ENCODE measurements at places on chromosomes 6 and 20. TPM values are rescaled to one million over a fixed set of nuclear protein-coding genes. Genes with fewer than 3 reads are reported as not detected.
A peak's percentile ranks its signal among the peaks of the same experiment; 100 is the strongest.

DNA sequence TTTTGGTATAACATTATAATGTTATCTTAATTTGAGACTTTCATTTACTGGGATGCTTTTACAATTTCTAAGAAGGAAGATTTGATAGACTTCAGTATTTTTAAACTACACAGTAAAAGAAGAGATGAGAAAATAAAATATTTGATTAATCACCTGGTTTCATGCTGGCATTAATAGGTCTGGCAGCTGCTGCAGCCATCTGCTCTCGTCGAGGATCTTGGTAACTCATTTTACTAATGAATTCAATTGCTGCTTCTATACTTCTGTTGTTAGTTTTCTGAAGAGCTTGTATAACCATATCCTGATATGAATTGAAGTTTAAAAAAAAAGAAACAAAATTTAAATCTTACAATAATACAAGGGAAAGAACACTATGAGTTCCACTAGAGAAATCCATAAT is 23.0 kb downstream of the LATS1 start:
- no peak overlapping the region for H3K27ac ChIP-seq
- no peak overlapping the region for H3K4me3 ChIP-seq
- H3K27me3 ChIP-seq = no peaks in the 10 kb centered on the region

Gene CALHM5
- total RNA-seq = not detected

- no peak for DNase-seq
- H3K4me1 ChIP-seq = no peaks in the 10 kb centered on the region
- no peak overlapping the region for H3K4me3 ChIP-seq
- no peak overlapping the region for H3K27ac ChIP-seq
- H3K36me3 ChIP-seq = no peaks in the 10 kb centered on the region
Measured at GRCh38 chr20:23091721-23092383, 5.7 kb upstream of the CD93 start.

Gene AVP
- not detected for total RNA-seq

DNA sequence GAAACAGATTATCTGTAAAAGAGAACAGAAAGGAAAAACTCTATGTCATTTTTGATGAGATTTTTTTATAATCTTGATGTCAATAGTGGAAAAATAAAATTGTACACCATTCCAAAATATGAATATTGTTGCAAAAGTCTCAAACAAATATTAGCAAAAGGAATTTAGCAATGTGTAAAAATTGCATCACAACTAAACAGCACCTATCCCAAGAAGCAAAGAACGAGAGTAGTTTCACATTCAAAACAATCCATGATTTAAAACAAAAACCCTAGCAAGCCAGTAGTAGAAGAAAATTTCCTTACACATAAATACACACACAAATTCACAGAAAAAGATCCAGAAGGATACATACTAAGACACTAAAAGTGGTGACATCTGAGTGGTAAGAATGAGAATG is 38.4 kb downstream of the LCA5 start:
- no peaks in the 10 kb centered on the region for H3K36me3 ChIP-seq
- no peaks in the 10 kb centered on the region for H3K27me3 ChIP-seq
- no peak overlapping the region for H3K27ac ChIP-seq
- no peak for DNase-seq
- H3K4me3 ChIP-seq = no peak overlapping the region
- H3K4me1 ChIP-seq = no peaks in the 10 kb centered on the region

GRCh38 chr6:90544081-90544480 is 42.8 kb downstream of the MAP3K7 start:
- no peaks in the 10 kb centered on the region for H3K27me3 ChIP-seq
- H3K4me3 ChIP-seq = no peak overlapping the region
- no peaks in the 10 kb centered on the region for H3K4me1 ChIP-seq
- H3K36me3 ChIP-seq = peaks cover 24% of the 10 kb centered on the region
- no peak overlapping the region for H3K27ac ChIP-seq
- DNase-seq = no peak

GRCh38 chr6:147691446-147691845 is 183.0 kb downstream of the SAMD5 start:
- no peaks in the 10 kb centered on the region for H3K4me1 ChIP-seq
- DNase-seq = no peak
- H3K4me3 ChIP-seq = no peak overlapping the region
- no peak overlapping the region for H3K27ac ChIP-seq

DNA sequence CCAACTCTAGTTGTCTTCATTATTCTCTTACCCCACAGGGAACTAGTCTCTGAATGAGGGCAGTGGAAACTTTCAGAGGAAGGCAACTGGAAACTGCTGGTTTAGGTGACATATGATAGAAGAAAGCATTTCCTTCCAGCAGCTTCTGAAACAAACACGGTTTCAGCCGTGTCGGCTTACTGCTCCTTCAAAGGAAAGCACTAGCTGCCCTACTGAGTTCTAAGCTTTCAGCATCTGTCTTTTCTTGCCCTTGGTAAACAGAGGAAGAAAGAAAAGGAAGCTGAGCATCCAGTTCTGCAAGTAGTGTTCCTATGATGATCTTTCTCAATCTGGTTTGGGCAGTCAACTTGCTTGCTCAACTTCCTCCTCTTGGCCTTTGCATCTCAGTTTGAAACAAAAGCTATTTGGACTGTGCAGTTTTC is 117.5 kb upstream of the CEP85L start:
- DNase-seq = peak; percentile 71
- H3K4me3 ChIP-seq = peak overlapping the region; percentile 34
- no peaks in the 10 kb centered on the region for H3K36me3 ChIP-seq
- H3K27me3 ChIP-seq = no peaks in the 10 kb centered on the region

Gene GSTA2
- not detected for total RNA-seq

All from activated CD8-positive, alpha-beta T cell treated with anti-CD3 and anti-CD28 coated beads for 36 hours (primary cell).